ENCODE measurements at places on chromosomes 6 and 20.

GRCh38 chr6:42505385-42505718, 53.6 kb upstream of the TRERF1 start:
- no peak for DNase-seq

- no peak for DNase-seq
Observed at GRCh38 chr6:25405442-25405841, 126.3 kb downstream of the CARMIL1 start.

DNA sequence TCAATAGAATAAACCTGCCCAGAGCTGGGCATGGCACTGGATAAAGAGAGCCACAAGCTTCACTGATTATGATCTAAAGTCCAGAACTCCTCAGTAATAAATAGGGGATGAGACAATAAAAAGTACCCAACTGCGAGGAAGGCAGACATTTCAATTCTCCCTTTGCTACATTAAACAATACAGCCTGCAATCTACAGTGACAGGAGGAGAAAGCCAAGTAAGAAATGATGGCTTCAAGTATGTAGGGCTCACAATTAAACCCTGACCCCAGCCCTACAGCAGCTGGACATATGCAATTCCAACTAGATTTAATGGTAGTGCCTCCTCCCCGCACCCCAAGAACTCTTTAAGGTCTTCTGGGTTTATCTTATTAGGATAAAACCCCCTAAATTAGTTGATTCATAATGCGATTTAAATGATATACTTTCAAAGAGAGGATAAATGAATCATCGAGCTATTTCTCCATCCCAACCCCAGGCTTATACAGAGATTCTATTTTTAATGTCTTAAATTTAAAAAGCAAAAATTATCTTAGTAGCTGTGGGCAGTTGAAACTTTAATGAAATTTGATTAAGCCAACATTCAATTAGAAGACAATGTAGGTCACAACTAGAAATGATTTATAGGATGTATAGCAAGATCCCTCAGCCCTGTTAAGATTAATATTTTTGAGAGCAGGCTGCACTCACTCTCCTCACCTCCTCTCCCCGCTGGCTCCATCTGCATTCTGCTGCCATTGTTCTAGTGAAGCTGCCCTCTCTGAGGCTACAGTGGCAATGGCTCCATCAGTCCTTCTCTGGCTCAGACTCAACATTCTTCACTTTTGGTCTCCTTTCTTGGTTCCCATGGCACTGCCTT, 57.1 kb downstream of the OGFRL1 start:
- DNase-seq, result no peak

- no peak for DNase-seq
Observed at GRCh38 chr6:167756597-167756996, 70.1 kb upstream of the AFDN start.

DNA sequence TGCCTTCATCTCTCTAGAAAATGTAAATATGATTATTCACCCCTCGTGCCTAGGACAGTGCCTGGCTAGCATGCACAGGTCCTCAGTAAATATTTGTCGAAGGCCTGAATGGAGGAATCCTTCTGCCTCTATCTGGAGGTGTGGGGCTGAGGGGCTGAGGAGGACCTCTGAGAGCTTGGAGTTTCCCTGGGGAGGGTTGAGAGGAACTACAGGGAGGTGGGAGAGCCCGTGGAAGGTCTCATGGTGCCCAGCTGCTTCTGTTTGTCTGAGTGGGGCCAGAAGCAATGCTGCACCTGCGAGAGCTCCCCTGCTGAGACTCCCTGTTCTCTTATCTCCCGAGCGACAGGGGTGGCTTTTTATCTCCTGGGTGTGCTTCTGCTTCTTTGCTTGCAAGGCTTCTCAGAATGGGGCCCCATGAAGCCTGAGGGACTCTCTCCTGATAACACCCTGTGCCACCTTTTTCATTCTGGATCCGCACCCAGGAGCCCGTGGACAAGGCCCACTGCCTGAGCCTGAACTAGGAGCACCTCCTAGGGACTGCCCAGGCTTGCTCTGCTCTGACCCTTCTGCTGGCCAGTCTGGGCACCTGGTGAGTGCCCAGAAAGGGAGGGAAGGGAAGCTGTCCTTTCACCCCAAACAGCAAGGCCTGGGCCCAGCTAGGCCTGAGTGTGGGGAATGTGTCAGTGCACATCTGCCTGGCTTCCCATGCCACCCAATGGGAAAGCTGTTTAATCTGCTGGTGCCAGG, 2.4 kb downstream of the SLC29A1 start:
- no peak for DNase-seq
